ENCODE measurements at places on chromosomes 11 and 22. TPM values are rescaled to one million over a fixed set of nuclear protein-coding genes. Genes with fewer than 3 reads are reported as not detected.
A peak's percentile ranks its signal among the peaks of the same experiment; 100 is the strongest.

- no peak for DNase-seq
Observed at GRCh38 chr11:105189581-105189980, 50.0 kb upstream of the CARD18 start.

DNA sequence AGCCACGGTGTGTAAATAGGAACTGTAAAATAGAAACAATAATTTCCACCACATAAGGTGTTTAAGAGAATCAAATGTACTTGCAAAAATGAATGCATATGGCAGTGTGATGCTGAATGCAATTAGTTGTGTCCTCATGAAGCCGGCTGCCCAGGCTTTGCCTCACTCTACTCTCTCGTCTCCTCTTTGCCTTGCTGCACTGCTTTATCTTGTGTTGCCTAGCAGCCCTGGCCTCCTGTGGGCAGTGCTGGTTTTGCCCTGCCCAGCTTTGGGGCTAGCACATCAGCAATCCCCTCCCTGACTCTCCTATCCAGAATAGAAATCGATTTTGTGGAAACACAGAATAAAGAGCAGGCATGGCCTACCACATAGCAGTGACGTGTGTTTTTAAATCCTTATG, 30.0 kb downstream of the LRRC32 start:
- no peak for DNase-seq

GRCh38 chr11:128058580-128059208, 528.7 kb downstream of the ETS1 start:
- no peak for DNase-seq

GRCh38 chr11:134001596-134001995, 44.8 kb upstream of the IGSF9B start:
- DNase-seq, result no peak

DNA sequence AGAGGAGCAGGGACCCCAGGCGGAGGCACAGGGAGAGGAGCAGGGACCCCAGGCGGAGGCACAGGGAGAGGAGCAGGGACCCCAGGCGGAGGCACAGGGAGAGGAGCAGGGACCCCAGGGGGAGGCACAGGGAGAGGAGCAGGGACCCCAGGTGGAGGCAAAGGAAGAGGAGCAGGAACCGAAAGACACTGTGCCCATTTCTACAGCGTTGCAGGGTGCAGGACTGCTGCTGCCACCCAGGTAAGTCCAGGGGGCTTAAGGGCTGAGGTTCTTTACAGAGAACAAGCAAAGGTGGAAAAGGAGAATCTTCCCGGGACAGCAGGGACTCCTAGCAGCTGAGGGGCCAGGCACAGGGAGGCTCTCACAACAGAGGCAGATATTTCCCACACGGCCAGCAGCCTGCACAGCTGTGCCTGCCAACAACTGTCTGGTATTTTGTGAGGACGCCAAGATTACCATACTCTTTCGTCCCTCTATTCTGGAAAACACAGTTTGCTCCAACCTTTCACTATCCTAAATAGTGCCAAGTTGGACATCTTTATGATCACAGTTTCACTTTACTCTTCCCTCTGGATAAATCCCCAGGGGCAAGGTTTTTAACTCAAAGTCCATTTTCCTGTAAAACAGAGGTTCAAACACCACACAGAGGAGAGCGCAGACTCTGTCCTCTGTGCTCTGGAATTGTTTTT, 39.4 kb downstream of the SHANK2 start:
- DNase-seq, result no peak

DNA sequence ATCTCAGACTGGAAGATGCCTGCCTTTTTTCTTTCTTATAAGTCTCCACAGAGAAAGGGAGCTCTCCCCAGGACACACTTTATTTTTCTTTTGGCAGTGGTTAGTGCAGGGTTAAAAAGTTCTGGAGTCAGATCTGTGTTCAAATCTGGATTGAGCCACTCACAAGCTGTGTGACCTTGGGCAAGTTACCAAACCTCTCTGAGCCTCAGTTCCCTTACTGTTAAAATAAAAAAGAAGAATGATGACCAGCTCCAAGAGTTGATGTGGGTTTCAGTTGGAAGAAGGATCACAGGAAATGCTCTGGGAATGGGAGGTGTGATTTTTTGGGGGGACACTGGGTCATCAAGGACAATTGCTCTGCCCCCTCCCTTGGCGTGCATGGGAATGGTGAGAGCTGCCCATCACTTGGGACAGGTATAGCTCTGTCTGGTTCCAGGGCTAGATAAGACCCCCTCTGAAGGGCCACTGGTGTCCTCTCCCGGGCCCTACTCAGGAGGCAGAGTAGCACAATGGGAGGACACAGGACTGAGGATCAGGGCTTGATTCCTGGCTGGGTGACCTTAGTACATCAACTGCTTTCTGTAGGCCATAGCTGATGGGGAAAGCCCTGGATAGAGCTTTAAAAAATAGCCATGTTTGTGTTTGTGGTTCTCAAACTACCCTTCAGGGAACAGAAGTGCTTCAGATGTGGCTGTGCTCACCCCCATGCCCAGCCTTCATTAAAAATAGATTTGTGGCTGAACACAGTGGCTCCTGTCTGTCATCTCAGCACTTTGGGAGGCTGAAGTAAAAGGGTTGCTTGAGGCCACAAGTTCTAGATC, 228.3 kb downstream of the MIAT start:
- no peak for DNase-seq

GRCh38 chr11:33325451-33325850, 68.3 kb downstream of the HIPK3 start:
- DNase-seq, result no peak

DNA sequence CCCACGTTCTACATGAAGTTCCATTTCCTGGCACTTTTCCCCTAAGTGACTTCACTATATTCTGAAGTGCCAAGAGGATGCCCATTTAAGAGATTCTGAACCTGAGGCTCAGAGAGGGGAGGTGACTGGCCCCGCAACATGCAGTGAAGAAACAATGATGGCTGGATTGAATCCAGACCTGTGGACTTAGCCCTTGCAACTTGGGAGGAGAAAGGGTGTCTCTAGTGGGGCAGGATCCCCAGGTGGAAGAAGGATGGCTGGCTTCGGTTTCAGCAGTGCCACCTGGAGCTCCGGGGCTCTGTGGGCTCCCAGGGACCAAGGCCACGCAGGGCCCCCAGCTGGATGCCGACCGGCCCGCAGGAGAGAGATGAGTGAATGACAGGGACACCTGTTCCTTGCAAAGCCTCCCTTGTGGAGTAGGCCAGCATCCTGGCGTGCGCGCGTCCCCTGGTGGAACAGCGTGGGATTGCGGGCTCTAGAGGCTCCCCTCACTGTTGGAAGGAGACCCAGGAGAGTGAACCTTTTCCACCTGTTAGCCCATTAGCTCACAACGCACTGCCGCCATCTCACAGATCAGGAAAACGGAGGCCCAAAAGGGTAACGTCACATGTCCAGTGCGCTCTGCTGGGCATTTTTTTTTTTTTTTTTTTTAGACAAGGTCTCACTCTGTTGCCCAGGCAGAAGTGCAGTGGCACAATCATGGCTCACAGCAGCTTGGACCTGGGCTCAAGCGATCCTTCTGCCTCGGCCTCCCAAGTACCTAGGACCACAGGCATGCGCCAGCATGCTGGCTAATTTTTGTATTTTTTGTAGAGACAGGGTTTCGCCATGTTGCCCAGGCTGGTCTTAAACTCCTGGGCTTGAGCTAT, 104.7 kb downstream of the KIAA1671 start:
- peak; percentile 47 for DNase-seq

- no peak for DNase-seq
Observed at GRCh38 chr11:40797981-40798380, 661.5 kb downstream of the LRRC4C start.

DNA sequence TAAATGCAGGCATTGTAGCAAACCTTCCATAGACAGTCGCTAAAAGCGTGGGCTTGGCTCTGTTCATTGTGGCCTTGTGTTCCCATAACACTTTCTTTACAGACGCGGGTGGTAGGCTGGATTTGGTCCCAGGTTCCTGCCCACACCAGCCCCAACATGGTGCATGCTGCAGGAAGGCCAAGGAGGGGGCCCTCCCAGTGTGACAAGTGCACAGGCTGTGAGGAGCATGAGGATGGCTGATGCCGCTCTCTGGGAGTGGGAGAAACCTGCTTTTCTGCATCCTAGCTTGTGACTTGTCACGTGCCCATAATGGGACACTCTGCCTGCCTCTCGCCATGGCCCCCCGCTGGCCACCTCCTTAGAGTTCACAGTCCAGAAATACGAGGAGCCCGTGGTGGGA, 161.8 kb upstream of the B3GAT1 start:
- no peak for DNase-seq

- peak; percentile 33 for DNase-seq
Observed at GRCh38 chr11:2314525-2315394, 12.9 kb downstream of the TSPAN32 start.

DNA sequence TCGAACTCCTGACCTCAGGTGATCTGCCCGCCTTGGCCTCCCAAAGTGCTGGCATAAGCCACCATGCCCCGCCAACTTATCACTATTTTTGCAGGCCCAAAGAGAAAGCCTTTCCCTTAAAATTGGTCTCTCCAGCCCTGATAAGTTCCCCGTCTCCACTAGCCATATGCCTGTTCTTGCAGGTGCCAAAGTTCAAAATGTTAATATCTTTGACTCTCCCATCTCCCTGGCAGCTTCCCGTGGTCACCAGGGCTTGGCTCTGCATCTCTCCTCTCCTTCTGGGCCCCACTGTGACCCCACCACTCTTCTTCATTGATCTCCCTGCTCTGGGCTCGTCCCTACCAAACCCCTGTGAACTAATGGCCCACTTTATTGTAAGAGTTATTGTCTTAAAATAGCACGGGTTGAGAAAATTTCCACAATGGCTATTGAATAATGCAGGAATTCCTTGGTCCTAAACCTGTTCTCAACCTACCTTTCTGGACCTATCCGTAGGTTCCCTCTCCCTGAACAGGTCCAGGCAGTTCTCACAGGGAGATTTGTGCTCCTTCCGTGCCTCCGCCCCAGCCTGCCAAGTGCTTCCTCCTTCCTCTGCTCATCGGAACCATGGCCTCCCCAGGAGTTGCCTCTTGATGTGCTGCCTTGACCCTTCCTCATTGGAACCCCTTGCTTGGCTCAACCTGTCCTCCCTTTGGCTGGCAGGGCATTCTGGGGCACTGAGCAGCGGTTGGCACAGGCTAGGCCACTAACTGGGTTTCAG, 147.5 kb downstream of the DSCAML1 start:
- no peak for DNase-seq

- no peak for DNase-seq
Observed at GRCh38 chr11:126744699-126745098, 255.9 kb downstream of the KIRREL3 start.

DNA sequence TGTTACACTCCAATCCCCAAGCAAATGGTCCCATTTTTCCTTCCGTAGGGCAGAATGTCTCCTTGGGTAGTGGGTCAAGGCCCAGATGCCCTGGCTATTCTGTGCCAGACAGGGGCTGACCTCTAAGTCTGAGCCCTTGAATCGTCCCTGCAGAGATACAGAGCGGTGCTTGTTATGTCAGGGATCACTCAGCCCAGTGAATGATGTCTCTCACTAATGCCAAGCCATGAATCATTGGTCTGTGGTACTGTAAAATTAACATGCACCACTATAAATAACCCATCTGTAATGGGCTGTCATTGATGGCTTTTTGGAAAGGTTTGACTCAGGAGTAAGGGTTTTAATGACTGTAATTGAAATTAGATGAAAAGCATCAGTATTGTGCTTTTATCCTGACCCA, 35.3 kb upstream of the KIRREL3 start:
- no peak for DNase-seq

DNA sequence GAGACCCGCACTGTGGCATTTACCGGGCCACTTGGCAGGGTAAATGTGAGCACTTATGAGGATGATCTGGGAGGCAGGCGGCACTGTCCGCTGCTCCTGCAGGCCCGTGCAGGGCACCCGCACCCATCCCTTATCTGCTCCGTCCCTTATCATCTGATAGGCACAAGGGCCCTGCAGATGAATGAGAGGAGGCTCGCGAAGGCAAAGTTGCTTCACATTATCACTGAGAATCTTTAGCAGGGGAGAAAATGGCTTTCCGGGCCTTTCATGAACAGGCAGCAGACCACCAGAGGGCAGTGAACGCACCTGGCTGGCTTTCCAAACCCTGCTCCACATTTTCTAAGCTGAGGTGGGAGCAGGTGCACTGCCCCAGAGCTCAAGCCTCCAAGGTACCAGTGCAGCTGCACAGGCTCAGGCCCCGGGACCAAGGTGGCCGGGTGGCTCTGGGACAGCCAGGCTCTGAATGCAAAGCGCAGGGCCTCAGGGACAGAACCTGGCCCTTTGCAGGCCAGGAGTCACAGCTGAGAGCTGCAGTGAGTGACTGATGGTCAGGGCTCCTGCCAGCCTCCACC, 165.6 kb downstream of the SHANK2 start:
- peak; percentile 46 for DNase-seq

DNA sequence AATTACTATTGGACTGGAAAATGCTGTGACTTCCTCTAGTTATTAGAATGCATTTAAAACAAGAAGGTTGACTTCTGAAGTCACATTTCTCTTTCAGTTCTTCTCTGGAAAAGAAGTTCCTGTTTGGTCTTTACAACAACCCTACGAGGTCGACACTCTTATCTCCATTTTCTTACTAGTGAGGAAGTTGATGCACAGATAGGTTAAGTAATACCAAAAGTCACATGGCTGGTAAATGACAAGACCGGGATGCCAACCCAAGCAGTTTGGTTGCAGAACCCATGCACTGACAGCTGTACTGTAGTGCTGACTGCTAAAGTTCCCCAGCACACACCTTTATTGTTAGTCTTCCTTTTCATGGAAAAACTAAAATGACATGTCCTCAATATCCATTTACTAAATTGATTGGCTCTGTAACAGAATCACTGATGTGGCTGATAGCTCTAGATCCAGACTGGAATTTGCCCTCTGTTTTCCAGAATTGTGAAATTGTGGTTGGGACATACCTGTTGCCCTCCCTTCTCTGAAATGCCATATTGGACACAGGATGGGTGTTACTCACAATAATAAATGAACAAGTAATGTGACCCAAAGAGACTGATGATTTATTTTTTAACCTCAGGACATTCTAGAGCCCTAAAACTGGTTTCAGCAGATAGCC, 9.4 kb upstream of the TECTA start:
- peak; percentile 3 for DNase-seq

Gene C11orf87
- not detected for total RNA-seq

Gene TENM4
- 18.6 TPM for total RNA-seq

Gene SCGB1A1
- not detected for total RNA-seq

Gene OR4C16
- total RNA-seq, result not detected

Gene USH1C
- not detected for total RNA-seq

Gene APOA5
- not detected for total RNA-seq

Gene GSTT2B
- not detected for total RNA-seq

Gene UBE2L6
- total RNA-seq, result 40.3 TPM

Gene CENATAC
- total RNA-seq, result 34.0 TPM

Gene ZNF70
- not detected for total RNA-seq

Gene PTPRJ
- total RNA-seq, result 1.5 TPM

All from G401 (cell line).